ENCODE measurements at places on chromosomes 11 and 22.

- no peak for DNase-seq
These were observed 338.0 kb downstream of the AASDHPPT start for GRCh38 chr11:106415510-106415909.

GRCh38 chr22:25770333-25770732 is 28.3 kb downstream of the MYO18B start:
- no peak for DNase-seq

- no peak for DNase-seq
These were observed 839 bp downstream of the STX5 start for GRCh38 chr11:62830904-62831519.

GRCh38 chr11:35138606-35138942 is 397 bp upstream of the CD44 start:
- DNase-seq = no peak

- no peak for DNase-seq
These were observed 1.7 kb downstream of the CLPB start for GRCh38 chr11:72432347-72433287.

GRCh38 chr11:63853476-63853875 is 14.6 kb downstream of the MARK2 start:
- no peak for DNase-seq

DNA sequence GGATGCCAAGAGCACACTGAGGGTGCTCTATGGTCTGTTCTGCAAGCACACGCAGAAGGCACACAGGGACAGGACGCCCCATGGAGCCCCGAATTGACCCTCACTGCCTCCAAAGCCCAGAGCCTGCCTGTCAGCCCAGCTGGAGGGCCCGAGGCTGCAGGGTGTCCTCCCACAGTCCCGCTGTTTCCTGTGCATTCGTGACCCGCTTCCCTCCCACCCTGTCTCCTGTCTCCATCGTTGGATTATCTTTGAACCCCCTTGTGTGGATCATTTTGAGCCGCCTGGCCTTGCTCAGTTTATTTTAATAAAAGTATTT is 25.6 kb downstream of the PARVG start:
- no peak for DNase-seq

- DNase-seq = no peak
These were observed 2.7 kb downstream of the MYO18B start for GRCh38 chr22:25744694-25745093.

- DNase-seq = no peak
These were observed 95.4 kb downstream of the TBC1D22A start for GRCh38 chr22:46857885-46858143.

- no peak for DNase-seq
These were observed 30.9 kb downstream of the KCNQ1OT1 start for GRCh38 chr11:2668876-2669275.

DNA sequence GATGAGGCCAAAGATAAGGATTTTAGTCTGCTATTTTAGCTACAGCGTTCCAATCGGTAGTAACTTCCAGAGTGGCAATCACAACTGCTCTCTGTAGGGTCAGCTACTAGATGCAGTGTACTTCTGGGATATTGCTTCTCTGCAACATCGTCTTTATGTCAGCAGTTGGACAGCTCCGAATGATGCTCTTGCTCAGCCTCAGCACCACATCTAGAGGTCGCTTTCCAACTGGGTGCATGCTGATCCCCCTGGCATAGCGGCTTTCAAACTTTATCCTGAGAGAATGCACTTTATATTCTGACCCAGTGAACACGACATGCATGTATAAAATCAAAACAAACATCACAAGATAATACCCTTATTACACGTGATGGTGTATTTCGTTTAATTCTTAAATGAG is 219.6 kb downstream of the C11orf87 start:
- DNase-seq = peak; percentile 41

DNA sequence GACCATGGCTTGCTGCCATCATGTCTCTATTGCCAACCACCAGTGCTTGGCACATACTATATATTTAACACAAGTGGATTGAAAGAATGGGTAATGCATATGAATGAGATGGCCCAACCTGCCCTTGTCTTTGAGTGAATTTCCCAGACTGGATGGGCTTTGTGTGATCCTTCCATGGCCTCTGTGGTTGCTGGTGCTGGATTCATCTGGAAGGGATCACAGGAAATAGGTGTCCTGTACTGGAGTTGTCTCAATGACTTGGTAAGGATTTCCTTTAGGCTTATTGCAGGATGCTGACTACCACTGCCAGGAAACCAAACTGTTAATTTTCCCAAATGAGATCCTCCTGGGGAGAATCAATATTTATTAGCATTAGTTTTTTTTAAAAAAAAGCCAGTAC is 328.6 kb downstream of the TMEM135 start:
- no peak for DNase-seq

DNA sequence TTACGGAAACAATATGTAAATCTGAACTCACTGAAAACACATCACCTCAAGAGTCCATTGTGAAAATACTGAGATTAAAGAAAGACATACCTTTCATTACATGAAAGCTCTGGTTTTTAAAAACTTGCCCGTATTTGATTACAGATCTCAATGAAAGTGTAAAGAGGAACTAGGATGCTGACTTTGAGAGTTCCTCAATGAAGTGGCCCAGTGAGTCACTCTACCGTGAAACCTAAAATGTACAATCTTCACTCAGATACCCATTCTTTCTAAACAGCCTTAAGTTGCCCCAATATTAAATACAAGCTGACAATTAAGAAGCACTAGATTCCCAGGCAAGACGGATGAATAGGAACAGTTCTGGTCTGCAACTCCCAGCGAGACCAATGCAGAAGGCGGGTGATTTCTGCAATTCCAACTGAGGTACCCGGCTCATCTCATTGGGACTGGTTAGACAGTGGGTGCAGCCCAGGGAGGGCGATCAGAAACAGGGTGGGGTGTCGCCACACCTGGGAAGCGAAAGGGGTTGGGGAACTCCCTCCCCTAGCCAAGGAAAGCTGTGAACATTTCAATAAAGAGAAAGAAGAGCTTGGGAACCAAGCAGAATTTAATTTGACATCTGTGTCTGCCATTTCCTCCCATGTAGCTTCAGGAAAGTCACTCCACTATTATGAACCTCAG is 33.8 kb upstream of the OR9G4 start:
- DNase-seq = no peak
